ENCODE measurements at places on chromosomes 6 and 20.

GRCh38 chr6:35728683-35729678 is 7.9 kb upstream of the ARMC12 start:
- peak; percentile 92 for DNase-seq

DNA sequence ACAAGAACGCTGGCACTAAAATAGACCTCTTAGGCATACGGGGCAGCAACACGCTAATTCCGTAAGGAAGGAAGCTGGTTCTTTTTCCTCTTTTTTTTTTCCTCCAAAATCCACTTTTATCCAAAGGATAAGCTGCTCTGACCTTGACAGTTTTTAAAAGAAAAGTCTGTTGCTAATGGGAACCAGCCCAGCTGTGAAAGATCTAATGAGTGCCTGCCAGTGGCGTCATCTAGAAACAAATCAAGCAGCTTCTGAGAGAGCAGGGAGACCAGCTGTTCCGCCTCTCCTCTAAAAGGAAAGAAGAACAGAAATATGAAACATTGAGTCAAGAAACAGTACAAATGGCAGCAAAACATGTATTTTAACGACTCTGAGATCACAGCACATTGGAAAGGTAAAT is 78.6 kb downstream of the FAXC start:
- DNase-seq: no peak

GRCh38 chr6:54111341-54112045 is at the start of gene MLIP:
Gene MLIP, plus strand, starts transcription at chr6:54111443. Its CDS starts 37 bp downstream, at chr6:54111480.
- no peak for DNase-seq

GRCh38 chr20:58639182-58640146 is 11.6 kb upstream of the STX16 start:
- DNase-seq: no peak

DNA sequence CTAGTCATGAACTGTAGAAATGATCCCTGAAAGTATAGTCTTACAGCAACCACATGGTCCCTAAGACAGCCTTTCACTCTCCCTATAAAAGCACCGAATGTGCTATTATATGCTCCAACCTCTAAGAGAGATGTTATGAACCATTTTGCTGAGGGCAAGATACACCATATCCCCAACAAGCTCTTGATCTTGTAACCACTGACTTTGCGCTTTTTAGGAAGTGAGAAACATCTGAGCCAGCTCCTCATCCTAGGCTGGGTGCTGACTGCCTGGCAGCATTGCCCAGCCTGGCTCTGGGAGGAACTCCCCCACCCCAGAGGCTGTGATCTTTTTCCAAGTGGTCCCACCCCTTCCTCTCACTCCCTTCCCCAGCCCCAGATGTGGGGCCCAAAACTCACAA is 3.1 kb upstream of the EMILIN3 start:
- no peak for DNase-seq

- DNase-seq: no peak
Observed at GRCh38 chr20:64114356-64114971, 7.1 kb upstream of the NPBWR2 start.

DNA sequence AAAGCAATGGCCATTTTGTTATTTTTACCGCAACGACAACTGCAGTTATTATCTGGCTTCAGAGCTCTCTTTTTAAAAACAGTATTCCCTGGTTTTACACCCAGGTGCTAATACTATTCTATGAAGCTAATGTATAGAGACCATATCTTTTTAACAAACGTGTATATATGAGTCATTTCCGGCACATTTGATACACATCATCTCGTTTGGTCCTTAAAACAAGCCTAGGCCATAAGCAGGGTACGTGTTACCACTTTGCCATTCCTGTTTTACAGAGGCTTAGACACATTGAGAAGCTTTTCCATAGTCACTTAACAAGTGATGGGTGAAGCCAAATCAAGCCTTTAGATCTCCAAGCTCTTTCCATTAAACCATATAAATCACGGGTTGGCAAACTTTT is 5.5 kb downstream of the TRAF3IP2 start:
- no peak for DNase-seq

DNA sequence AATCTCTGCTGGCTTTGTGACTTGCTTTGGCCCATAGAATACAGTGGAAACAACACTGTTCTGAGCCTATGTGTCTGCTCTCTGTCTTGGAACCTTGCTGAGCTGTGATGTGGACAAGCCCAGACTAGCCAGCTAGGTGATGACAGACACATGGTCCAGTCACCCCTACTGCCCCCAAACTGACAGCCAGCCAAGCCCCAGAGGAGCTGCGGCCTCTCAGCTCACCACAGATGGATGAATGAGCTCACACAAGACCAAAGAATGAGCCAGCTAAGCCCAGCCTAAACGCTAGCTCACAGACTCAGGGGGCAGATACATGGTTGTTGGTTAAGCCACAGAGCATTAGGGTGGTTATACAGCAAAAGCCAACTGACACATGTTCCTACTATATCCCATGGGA is 4.1 kb downstream of the AARS2 start:
- no peak for DNase-seq

- no peak for DNase-seq
Observed at GRCh38 chr6:67689329-67689728, 945.8 kb upstream of the ADGRB3 start.

DNA sequence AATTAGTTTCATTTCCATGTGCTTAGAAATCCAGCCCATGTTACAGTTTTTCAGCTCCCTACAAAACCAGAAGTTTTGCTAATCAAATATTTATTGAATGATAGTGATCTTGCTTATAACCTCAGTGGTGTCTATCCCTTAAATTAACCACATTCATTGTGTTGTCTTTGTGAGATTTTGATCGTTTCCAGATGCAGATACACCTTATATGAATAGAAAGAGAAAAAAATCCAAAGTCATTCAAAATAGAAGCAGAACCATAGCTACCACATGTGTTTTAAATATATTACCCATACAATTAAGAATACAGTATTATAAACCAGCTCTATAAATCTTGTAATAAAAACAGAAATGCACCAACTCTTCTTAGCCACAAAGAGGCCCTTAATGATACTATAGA is 60.6 kb upstream of the RREB1 start:
- DNase-seq: no peak

DNA sequence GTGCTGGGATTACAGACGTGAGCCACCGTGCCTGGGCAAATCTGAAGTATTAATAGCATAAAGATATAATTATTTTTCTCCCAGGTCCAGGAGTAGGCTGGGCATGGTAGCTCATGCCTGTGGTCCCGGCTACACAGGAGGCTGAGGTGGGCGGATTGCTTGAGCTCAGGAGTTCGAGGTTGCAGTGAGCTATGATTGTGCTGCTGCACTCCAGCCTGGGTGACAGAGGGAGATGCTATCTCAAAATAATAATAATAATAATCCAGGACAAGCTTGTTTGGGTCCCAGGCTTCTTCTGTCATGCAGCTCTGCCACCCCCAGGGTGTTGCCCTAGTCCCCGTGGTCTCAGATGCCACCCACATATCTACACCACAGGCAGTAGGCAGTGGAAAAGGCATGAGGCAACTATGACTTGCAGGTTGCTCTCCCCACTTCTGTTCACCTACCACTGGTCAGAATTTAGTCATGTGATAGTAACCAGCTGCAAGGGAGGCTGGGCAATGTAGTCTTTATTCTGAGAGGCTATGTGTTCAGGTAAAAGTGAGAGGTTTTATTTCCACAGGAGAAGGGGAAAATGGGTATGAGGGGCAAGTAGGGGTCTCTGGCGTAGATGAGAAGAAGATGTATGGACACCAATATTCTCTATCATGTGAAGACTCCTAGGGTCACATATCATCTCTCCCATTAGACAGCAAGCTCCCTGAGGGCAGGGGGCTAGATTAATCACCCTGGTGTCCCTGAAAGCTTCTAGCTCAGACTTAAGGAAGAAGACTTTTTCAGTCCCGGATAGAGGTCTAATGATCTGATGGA is 25.7 kb downstream of the TCF15 start:
- no peak for DNase-seq

- DNase-seq: no peak
Observed at GRCh38 chr6:7933794-7934193, 23.2 kb upstream of the TXNDC5 start.

GRCh38 chr6:147486683-147487082 is 21.8 kb upstream of the SAMD5 start:
- DNase-seq: no peak

DNA sequence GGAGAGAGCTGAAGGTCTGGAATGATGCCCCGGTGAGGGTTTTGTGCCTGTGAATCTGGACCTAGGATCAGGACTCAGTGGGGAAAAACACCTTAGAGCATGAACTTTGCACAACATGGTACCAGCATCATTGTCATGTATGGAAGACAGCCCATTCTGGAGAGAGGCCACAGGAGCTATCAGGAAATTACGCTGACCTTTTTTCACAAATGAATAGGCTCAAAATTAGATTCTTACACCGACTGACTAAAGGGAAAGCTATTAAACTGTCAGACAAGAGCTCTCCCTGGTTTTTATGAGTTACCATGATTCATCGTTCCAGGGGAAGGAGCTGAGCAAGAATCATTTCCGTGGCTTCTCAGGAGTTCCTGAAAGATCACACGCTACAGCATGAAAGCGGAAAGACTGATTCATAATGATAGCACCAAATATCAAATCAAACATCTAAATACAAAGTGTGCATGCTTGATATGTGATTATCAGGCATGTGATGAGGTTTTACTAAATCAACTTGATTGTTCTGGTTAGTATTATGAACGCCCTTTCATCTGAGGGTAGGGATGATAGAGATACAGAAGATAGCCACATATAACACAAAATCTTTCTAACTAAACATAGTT is 224.9 kb upstream of the SMLR1 start:
- no peak for DNase-seq

DNA sequence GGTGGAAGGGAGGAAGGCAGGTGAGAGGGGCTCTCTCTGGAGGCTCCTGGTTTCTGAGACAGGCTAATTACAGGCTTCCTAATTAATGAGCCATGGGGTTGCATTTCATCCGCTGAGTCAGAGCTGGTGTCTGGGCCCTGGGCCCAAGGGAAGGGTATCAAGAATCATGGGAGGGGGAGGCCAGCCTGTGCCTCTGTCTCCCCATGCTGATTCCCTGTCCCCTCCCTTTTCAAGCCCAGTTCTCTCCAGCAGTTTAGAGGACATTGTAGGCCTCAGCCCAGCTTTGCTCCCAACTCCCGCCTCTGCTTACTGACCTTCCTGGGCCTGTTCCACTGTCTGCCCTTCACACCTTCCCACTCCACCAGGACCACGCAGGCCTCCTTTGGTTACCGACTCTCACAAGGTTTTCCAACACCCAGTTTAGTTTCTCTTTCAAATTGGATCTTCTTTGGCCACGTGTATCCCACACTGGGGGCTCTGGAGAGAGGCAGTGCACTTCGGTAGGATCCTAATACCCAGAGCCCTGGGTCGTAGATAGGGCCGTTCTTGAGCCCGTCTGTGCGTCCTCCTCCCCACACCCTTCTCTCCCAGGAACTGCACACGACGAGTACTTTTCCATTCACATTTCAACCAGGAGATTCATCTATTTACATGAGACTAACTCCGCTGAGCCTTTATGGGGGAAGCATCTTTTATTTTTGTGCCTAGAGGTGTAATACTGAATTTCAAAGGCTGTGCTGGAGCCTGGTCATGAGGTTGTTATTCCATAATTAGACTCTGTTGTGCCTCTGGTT is 18.2 kb upstream of the AVP start:
- no peak for DNase-seq

DNA sequence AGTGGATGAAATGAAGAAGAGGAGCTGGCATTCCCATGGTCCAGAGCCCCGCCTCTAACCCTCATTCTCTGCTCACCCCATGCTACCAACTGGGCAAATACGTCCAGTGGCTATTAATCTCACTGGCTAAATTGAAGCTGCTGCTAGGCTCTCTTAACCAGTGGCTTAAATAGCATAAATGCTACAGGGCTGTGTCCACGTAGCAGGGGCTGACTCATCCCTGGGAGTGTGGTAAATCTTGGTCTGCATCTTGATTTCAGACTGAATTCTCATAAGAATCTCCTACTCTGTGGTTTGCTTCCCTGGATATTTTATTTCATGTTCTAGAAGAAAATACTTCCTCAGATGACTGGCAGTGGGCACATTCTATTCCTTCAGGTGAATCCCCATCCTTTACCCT is 193.1 kb upstream of the ARG1 start:
- DNase-seq: no peak

GRCh38 chr6:105785066-105785811 is 300.9 kb upstream of the PRDM1 start:
- no peak for DNase-seq

DNA sequence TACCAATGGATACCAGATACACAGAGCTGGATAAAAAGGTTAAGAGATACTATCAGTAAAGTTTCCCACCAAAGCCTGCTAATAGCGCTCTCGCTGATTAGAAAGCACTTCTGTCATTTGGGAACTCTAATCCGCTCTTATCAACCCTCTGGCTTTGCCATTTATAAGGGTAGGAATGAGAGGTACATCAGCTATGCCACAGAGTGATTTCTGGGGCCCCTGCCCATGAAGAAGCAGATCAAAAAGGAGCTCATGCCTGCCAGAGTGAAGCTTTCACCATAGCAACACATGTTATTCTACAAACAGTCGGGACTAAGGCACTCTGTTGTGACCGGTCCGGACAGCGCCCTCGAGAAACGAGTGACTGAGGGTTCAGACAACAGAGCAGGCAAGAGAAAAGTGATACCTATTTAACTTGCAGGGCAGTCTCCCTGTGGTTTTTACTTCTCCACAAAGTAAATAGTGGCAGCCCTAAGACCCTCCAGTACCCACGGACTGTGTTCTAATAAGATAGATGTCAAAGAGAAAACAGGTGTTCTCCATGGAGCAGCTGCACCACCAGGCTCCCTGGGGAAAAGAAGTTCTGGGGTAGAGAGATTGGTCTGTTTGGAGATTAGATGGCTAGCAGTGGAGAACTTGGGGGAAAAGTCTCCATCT is 5.6 kb downstream of the TRAM2 start:
- no peak for DNase-seq

DNA sequence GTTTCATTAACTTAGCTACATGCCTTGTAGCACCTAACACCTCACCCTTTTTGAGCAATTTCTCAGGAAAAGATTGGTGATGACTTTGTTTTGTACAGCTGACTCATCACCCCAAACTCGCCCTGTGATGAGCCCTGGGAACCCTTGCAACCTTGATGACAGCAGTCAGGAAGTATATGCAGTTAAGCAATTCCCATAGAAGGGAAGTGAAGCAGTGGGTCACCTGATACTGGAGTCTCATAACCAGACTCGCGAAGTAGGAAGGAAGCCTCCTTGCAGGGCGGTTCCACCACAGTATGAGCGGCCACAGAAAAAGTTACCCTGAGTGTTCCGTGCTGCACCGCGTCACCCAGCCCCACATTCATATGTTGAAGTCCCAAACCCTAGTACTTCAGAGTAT is 82.0 kb upstream of the EDN1 start:
- DNase-seq: no peak

GRCh38 chr6:110495949-110496348 is 19.5 kb upstream of the SLC22A16 start:
- no peak for DNase-seq
